ENCODE measurements at places on chromosomes 7 and 10. TPM values are rescaled to one million over a fixed set of nuclear protein-coding genes. Genes with fewer than 3 reads are reported as not detected.

GRCh38 chr7:108193594-108194498 lies 63.7 kb upstream of the LAMB4 start:
- DNase-seq: no peak

DNA sequence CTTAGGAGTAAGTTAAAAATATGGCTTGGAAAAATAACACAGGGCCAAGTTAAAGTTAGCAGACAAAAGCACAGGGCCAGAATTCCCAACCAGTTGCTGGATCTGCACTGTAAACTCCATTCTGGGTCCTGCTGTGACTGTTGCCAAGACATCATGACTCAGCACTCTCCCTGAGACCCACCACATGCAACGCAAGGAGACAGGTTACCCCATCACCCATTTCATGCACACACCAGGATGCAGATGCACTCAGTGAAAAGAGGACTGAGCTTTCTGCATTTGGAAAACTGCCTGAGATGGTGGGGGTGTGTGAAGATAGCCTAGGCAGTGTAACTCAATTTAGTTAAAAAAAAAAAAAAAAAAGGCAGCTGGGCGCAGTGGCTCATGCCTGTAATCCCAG lies 97.6 kb upstream of the ZNF438 start:
- peak; percentile 31 for DNase-seq

DNA sequence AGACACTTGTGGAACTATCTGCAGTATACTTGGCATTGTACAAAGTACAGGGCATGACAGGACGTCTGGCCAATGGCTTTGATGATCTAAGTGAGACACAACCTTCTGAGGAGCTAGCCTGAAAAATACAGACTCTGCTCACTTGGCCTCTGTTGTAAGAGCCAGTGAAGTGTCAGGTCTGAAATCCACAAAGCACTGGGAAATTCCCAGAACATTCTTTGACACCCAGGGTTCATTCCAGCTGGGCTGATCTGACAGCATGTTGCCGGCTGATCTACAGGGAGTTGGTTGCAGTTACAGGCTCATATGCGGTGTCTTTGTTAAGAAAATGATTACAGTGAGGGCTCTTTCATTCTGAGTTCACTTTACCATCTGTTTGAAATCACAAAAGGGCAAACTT lies 354.6 kb downstream of the PHF14 start:
- DNase-seq: no peak

GRCh38 chr7:121198502-121198901 lies 130.3 kb upstream of the WNT16 start:
- no peak for DNase-seq

DNA sequence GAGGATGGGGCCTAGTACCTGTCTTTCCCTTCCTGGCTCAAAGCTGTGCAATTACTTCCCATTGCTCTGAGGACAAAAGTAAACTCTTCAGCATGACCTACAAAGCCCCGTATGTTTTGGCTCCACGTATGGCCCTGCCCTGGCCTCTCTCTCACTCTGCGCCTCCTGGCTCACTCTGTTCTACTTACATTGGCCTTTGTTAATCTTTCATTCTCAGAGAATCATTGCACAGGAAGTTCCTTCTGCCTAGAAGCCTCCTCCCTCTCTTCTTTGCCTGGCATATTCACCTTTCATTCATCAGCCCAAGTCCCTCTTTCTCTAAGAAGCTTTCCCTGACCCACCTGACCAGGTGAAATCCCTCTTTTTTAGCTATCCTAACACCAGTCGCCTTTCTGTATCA lies 23.9 kb downstream of the LIPM start:
- no peak for DNase-seq

DNA sequence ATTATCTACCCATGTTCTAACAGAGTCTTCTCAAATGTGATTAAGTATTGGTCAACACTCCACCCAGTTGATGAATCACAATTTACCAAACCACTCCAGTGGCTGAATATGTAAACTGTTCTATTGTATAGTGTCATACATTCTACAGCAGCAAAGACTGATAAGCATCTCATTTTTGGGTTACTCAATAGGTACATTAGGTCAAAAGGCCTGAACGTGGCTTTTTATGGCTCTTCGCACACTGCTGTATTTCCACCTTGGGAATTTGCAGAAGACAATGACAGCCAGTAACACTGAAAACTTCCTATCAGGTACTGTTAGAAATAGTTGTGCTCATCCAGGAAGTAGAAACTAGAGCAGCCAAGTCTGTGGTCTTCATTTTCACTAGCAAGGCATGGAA lies 166.9 kb downstream of the GLI3 start:
- DNase-seq: no peak

The HABP2 gene
- total RNA-seq: not detected

The XRCC2 gene
- 0.38 TPM for total RNA-seq

The AEBP1 gene
- 209 TPM for total RNA-seq

The PBLD gene
- 8.7 TPM for total RNA-seq

The WNT2 gene
- total RNA-seq: 0.48 TPM

The FAM25C gene
- not detected for total RNA-seq
